ENCODE measurements at places on chromosomes 3 and 15.

DNA sequence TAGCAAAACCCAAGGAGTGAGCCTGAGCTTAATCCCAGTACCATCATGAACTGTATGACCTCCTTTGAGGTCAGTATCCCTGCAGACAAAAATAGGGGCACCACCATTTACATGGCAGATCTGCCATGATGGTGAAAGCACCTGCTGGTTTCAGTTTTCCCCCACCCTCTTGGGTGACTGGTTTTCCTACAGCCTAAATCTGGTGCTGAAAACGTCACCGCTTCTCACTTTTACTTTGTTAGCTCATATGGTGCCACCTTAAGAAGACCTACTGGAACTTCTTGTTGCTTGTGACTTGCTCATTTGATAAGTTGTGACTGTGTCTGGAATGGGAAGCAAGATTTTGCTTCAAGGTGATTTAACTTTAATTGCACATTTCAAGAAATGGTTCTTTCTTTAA, 5.1 kb downstream of the PPP1R2 start:
- DNase-seq, result no peak

DNA sequence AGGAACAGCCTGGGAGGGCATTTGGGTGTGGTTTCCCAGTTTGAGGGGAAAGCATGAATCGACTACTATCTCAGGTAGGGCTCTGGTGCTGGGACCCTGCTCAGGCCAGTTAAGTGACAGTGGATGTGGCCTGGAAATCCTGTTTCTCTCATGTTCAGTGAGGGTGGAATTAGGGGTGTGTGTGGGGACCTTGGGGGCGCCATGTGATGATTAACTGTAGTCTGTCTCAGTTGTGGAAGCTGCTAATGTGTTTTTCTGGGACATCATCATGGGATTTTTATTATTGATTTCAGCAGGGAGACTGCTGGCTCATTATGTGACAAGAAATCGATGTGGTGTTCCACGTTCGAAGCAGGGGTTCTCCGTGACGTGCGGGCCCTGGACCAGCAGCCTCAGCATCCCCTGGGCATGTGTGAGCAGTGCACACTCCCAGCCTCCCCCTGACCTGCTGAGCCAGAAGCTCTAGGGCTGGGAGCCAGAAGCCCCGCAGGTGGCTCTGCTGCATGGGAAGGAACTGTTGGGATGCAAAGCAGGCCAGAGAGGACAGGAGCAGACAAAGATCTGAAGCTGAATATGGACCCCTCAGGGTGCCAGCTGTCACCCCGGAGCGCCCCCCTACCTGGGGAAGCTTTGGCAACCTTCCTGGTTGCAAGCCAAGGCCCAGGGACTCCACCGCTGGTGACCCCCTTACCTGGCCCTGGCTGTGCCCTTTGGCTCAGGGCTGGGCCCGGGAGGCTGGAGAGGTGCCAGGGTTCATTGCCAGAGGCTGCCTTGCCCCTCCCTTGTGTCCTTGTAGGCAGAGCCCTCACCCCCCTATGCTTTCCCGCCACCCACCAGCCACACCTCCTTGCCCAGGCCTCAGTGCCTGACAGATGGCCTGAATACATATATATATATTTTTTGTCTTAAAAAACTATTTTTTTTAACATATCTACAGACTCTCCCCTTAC, 149.8 kb downstream of the APBA2 start:
- no peak for DNase-seq

GRCh38 chr3:126477061-126477380, 1.3 kb upstream of the ZXDC start:
- DNase-seq, result no peak

DNA sequence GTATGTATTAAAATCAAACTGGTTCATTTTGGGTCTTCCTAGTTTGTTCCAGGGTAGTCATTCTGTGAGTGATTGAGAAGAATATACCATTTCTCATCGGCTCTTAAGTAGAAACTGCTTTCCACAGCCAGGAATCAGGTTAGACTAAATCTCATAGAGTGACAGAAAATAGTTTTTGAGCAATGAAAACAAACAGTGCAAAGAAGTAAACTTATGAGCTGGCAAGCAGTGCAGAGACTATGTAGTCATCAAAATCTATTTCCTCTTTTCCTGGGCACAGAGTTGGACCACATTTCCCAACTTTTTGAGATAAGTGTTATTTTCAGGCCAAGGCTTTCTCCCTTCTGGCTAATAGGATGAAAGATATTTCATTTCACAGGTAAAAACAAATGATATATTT, 66.5 kb downstream of the UBE3A start:
- no peak for DNase-seq

DNA sequence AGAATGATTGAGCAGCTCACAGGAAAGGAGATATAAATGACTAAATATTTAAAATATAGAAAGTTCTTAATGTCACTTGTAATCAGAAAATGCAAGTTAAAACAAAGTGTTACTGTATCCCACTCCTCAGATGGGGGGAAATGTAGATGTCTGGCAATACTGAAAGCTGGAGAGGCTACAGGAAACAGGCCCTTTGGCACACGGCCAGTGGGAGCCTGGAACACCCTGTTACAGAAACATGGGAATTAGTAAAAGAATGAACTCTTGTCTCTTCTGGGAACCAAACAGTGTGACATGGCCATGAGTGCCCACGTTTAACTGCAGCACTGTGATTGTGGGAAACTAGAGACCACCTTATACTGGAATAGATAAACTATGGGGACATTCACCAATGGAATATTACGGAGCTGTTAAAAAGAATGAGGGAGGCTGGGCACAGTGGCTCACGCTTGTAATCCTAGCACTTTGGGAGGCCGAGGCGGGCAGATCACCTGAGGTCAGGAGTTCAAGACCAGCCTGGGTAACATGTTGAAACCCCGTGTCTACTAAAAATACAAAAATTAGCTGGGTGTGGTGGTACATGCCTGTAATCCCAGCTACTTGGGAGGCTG, 50.2 kb downstream of the CDCP1 start:
- DNase-seq, result no peak

- DNase-seq, result no peak
Measured at GRCh38 chr3:72517336-72517735, 330.9 kb downstream of the SHQ1 start.

GRCh38 chr3:7754653-7755441, 746.8 kb upstream of the LMCD1 start:
- no peak for DNase-seq

GRCh38 chr3:24359645-24360462, 134.8 kb downstream of the THRB start:
- DNase-seq, result no peak

DNA sequence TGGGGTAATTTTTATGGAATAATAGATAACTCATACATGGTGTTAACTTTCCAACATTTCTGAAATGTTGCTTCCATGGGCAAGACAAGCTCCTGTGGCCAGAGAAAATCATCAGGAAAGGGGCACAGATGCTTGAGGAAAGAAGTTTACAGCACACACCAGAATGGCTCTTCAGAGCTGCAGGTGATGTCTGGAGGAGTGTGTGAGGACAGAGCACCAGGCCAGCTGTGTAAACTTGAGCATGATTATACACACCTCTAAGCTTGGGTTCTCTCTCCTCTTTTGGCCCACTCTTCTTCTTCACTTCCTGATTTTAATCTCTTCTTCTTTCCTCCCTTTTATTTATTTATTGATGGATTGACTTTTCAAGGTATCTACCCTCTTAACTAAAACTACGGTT, 676.0 kb downstream of the GRM7 start:
- no peak for DNase-seq

DNA sequence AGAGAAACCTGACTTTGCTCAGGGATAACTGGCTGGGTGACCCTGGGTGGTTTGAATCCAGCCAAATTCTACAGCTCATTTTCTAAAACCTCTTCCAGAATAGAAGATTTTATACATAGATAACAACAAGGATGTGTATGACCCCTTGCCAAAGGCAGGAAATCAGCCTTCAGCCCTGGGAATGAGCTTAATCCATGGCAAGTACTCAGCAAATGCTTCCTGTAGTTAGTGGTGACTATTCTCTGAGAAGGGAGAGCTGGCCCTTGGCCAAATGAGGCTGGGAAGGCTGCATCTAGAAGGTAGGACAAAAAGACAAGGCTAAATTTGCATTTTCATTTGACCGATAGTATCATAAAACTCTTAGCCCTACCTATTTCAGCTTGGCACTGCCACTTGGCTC, 4.6 kb upstream of the HACD3 start:
- no peak for DNase-seq

DNA sequence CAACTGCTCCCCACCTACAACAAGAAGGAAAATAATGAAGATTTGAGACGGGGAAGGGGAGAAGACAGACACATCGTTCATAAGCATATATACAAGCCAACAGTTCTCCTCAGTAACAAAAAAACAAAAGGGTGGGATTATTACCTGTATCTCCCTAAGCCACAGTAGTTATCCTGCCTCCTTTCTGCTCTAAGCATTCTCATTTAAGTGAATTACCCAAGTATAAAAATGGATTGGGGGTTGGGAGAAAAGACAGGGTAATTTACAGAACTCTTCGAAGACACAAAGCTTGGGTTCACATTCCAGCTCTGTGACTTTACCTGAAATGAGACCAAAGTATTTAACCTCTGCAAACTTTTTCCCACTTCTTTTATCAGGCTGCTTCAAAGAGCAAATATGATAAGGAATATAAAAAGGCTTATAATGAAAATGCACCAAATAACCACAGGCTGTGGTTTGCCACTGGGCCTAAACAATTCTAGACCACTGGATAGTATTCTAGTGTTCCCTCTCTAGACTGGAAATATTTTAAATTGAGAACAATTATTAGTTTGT, 64.4 kb downstream of the UACA start:
- no peak for DNase-seq

DNA sequence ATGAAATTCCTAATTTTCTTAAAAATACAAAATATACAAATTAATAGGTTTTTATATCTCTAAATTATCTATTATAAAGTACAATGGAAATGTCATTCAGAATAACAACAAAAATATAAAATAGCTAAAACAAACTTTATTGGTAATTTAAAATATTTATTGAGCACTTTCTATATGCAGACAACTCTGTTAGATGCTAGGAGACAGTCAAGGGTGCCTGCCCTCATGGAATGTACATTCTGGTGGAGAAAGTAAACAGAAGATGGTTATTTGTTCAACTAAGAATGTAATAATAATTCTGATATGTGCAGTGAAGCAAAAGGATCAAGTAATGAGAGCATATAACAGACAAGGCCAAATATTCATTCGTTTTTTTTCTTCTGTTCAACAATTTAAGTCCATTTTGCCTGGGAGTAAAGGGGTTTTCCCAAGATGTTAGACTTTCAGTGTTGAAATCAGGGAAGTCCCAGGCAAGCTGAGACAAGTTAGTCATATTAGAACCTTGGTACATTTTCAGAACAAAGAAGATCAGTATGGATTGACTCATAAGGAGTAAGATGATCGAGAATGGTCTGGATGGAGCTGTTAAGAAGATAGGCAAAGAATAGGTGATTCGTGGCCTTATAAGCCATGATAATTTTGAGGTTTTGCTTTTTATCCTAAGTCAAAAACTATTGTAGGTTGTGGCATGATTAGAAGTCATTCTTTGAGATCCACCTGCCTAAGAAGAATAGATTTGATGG, 150.2 kb upstream of the MLF1 start:
- no peak for DNase-seq

DNA sequence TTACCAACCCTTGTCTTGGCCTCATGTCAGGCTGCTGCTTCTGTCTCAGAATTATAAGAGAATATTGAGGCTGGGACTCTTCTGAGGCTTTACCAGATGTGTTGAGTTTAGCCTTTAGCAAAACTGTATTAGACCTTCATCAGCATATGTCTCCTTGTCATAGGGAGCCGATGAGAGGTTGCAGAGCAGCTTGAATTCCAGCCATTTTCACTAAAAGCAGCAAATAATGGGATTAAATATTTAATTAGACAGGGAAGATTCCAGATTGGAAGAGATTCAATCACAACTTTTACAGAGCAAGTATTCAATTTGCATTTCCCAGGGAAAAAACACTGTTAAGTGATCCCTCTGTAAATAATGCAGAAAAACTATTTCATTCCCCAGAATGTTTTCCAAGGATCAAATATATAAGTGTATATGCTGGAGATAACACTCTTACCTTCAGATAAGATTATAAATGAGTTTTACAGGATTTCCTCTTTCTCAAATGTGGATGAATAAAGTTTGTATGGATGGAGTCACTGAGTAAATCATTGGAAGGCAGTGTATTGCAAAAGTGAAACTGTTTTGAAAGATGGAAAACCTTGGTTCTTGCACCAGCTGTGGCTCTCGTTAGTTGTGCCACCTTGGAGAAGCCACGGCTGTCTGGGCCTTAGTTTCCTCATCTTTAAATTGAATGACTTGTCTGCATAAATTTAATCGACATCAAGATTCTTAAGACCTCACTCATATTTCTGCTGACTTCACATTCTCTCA, 466.4 kb upstream of the SGO1 start:
- DNase-seq, result no peak

DNA sequence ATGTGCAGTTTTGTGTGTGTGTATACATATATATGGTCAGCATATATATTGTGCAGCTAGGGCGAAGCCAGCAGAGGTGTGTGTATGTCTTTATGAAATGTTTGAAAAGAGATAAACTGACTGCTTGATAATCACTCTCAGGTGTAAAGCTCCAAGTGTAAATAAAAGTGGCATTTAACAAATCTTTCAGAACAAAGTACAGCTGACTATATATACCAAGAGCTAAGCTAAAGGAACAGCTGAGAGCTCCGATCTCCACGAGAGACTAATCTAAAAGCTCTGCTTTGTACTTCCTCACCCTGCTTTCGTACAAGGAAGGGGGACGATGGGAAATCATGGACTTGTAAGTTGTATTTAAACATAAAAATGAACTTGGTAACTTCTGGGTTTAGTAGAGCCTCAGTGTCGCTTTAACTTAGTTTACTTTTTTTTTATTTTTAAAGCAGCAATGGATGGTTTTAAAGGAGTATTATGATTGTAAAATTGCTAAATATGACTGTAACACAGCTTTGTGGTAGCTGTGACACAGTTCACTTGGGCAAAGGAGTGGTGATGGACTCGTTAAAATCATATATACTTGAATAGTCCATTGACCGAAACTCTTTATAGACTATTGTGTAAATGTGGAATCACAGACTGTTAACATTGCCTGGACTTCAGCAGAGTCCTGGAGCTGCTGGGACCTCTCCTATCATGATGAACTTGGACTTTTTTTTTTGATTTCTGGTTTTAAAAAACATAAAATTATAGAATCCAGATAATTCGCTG, 11.4 kb upstream of the ITPKA start:
- no peak for DNase-seq
